ENCODE measurements at places on chromosomes 11 and 22. TPM values are rescaled to one million over a fixed set of nuclear protein-coding genes. Genes with fewer than 3 reads are reported as not detected.

Gene CDHR5
- total RNA-seq = not detected

Gene MAJIN
- not detected for total RNA-seq

Gene SMIM35
- total RNA-seq = not detected

Gene GGT5
- total RNA-seq = not detected

Gene PDGFD
- total RNA-seq = 0.95 TPM

Gene OVCH2
- not detected for total RNA-seq

Gene PKDREJ
- not detected for total RNA-seq

Gene BLID
- not detected for total RNA-seq

Gene JAML
- total RNA-seq = not detected

Gene MPEG1
- total RNA-seq = not detected

Gene NLRP14
- 0.12 TPM for total RNA-seq

Gene HEPACAM
- total RNA-seq = not detected

Gene GAS2L1
- 15.5 TPM for total RNA-seq

Gene MS4A1
- not detected for total RNA-seq

Gene DEFB131B
- total RNA-seq = not detected

Gene POU2AF2
- not detected for total RNA-seq

Gene OTOG
- not detected for total RNA-seq

Gene ZNF215
- total RNA-seq = 8.0 TPM

Gene C1QTNF5
- not detected for total RNA-seq

Gene TMEM191C
- total RNA-seq = 0.30 TPM

Gene DDX25
- not detected for total RNA-seq

Gene IL18
- 73.8 TPM for total RNA-seq

Gene DTX4
- total RNA-seq = 22.7 TPM

Gene OR8D1
- total RNA-seq = not detected

Gene CD248
- total RNA-seq = not detected

Gene MAPK8IP1
- 2.6 TPM for total RNA-seq

Gene PYGM
- not detected for total RNA-seq

Gene MS4A2
- total RNA-seq = not detected

Gene MAP6
- total RNA-seq = not detected

Gene CRYBA4
- total RNA-seq = not detected

Measured in MG63 (cell line).